ENCODE measurements at places on chromosomes 7 and 10.
A peak's percentile ranks its signal among the peaks of the same experiment; 100 is the strongest.

DNA sequence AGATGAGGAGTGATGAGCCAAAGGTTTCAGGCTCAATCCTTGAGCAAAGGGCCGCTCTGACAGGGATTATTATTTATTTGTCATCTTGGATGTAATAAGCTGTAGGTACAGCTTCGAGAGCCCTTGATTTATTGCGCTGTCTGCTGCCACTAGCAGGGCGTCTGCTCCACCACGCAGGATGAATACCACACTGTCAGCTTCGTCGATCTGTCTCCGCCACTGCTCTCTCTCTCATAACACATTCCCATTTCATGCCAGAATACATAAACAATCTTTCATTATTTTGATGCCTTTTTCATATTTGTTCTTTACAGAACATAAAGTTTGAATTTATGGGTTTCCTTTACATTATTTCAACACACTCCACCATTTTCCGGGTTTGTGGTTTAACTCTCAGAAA, 276.6 kb downstream of the LRMDA start:
- DNase-seq: no peak

GRCh38 chr7:52455571-52455970, 579.9 kb upstream of the POM121L12 start:
- DNase-seq: no peak

DNA sequence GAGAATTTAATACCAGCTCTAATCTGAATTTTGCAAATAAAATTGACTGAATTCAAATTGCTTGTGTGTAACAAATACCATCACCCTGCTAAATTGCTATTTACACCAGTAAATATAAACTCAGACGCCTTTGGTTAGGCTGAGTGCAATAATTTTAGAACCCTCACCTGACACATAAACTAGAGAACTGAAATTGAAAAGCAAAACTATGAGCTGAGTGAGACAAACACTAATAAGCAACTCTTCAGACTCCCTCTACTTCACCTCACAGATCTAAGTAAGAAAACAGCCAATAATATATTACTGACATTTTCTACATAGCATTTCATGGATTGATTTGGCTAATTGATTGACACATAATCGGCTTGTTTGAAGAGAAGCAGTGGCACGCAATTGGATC, 621.2 kb downstream of the REEP3 start:
- no peak for DNase-seq

DNA sequence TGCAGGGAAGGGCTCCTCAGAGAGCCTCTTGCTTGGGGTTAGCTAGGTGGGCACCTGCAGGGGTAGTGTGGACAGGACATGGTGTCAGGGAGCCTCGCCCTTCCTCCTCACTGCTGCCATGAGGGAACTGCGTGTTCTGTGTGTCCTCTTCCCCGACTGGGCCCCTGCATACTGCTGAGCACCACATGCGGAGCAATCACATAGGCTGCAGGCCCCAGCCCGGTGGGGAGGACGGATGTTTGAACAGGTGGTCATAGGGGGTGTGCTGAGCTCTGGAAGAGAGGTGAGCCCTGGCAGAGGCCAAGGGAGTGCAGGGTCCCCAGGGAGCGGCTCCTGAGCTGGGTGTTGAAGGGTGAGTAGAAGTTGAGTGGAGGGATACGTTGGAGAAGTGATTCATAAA, 48.3 kb upstream of the ZMIZ2 start:
- DNase-seq: no peak

- DNase-seq: no peak
These were observed 243.7 kb upstream of the BMPER start for GRCh38 chr7:33661430-33662160.

GRCh38 chr7:115087437-115087836, 165.5 kb downstream of the MDFIC start:
- peak; percentile 29 for DNase-seq

GRCh38 chr10:67602268-67602950, 93.6 kb downstream of the CTNNA3 start:
- peak; percentile 82 for DNase-seq

DNA sequence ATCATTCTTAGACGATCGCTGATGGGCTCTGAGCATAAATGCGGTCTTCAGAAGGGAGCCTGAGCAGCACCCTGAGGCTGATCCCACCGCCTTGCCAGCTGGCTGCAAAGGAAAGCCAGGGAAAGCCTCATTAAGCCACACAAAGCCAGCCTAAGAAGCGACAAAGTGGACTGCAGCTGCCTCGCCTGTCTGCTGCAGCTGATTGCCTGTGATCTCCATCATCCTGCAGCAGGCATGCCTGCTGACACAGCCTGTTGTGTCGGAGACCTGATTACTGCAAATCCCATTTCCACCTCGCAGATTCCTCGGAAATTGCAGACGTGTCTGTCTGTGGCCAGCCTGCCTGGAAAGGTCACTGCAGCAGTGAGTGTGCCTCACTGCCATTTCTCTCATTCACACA, 1087.0 kb upstream of the AUTS2 start:
- DNase-seq: no peak

DNA sequence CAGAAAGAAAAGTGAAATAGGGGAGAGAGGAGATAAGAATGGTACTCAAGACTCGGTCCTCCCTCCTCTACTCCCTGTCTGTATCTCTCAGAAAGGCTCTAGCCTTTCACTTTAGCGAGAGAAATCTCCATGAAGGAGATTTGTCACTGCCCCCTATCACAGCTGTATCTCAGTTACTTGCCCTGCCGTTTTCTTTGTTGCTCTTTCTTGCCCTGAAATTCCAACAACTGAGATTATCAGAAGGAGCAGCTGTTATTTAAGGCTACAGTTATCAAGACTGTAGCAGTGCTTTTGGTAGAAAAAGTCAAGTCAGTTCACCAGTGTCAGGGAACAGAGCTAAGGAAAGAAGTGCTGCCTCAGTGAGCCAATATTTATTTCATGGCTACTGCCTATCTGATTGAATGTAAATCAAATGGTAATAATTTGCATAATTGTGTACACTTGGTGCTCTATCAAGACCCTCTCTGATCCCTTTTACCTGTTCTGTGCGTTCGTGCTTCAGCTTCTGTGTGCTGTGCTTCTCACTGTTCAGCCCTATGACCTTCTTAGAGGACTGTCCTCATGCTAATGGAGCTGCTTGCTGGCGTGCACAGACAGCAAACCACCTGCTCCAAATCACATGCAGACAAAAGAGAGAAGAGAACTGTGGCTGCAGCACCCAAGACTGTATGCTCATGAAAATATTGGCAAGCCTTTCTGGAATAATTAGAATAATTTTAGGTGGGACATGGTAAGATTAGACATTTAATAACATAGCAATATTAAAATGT, 180.2 kb upstream of the FAM3C start:
- no peak for DNase-seq

DNA sequence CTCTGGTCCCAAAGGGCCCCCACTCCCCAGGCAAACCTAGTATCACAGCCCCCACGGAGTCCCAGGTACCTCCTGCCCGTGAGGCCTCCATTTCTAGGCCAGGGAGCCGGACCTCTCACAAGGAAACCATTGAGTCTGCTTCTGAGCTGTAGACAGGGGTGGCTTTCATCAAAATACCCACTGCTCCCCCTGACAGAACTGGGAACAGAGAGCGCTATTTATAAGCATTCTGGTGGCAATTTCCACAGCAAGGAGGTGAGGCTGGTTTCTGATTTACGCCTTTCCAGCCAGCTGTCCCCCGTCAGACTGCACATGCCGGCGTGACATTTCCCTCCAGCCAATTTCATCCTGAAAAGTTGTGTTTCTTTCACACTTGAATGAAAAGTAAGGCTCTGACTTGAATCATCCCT, 407.5 kb upstream of the PRKCQ start:
- DNase-seq: no peak

DNA sequence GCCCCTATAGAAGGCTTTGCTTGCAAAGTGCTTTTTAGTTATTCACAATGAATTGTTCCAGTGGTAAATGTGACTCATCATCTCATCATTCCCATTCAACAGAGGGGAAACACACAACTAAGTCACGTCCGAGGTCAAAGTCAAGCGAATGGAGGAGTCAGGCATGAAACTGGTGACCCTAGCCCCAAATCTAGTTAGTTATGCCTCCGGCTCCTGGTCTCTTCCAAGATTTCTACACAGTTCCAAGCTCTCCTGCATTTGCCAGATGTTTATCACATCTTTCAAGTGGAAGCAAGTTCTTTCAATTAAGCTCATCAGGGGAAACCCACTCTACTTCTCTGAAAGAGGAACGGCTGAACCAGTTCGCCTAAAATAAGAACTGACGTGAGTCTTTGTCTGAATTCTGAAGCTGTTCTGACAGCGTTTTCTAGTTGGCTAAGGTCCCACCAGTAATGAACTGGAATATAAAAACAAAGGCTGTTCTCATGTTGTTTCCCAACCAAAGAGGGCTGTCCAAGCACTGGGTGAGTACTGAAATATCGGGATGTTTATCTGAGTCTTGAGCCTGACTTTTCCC, 140.9 kb upstream of the NRBF2 start:
- no peak for DNase-seq

GRCh38 chr10:23499372-23500132, 60.7 kb downstream of the OTUD1 start:
- DNase-seq: no peak

DNA sequence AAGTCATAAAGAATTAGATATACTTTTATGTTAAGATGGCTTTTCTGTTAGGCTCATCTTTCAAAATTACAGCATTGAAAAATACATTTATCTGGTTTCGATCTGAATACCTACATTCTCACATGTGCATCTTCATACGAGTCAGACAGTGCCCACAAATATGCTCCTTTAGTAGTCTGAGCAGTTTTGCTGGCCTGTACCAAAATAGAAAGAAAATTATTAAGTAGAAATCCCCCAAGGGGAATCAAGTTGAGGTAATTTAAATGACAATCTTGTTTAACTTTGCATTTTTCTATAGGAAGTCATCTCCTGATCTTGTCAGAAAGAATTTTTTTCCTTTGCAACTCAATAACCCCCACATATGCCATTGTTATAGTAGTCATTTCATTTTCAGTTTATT, 287.4 kb upstream of the SEMA3D start:
- DNase-seq: peak; percentile 28

DNA sequence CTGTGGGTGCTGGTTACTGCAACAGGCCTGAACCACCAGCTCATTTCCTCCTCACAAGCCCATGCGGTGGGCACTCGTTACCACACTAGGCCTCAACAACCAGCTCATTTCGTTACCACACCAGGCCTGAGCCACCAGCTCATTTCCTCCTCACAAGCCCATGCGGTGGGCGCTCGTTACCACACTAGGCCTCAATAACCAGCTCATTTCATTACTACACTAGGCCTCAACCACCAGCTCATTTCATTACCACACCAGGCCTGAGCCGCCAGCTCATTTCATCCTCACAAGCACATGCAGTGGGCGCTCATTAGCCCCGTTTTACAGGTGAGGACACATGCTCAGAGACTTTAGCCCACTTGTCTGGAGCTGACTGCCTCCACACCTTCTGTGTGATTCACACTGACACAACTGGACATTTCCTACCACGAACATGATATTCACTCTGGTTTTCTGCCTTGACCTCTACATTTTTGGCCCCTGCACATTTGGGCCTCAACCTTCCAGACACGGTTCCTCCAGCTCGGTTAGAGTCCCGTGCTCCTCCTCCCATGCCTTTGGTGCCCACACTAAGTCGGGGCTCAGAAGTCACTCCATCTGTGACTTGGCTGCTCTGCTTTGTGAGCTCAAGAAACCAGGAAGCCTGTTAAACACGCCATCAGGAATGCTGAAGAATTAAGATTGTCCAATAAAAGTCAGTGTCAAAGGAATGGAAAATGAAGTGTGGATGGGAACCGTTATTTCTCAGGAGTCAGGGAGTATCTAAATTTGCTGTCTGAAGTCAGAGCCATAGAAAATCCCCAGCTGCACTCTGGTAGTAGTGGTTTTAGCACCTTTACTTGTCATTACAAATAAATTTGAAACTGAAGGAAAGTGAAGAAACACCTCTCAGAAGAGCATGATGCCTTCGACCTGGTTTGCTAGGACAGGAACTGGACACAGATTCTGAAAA, 55.8 kb upstream of the LANCL2 start:
- no peak for DNase-seq

GRCh38 chr7:80412842-80413241, 99.0 kb downstream of the GNAT3 start:
- peak; percentile 34 for DNase-seq

GRCh38 chr7:63012633-63013183, 985.9 kb upstream of the ZNF722 start:
- no peak for DNase-seq

DNA sequence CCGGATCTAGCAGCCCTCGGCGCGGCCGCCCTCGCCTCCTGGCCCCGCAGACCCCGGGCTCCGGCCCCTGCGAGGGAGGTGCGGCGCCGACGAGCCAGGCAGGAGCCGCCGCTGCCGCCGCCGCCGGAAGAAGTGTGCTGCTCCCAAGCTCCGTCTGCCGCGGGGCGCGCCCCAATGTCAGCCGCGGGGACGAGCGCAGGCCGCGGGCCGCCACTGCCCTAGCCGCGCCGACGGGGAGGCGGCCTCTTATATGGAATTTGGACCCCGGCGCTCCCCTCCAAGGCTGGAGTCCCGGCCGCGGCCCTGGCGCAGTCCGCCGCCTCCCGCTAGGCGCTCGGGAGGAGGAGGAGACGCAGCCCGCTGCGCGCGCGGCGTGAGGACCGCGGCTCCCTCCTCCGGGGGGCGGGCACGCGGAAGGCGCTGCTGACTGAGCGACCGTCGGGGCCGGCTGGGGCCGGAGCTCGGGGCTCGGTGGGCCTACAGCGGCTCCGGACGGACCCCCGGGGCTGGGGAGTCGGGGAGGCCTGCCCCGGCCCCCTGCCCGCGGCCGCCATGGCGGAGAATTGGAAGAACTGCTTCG, at the start of gene TRIM8:
Gene TRIM8, plus strand, starts transcription at position 414 of the 580 bp plus-strand sequence. Its CDS starts 139 bp downstream, at position 553.
- DNase-seq: no peak

GRCh38 chr10:49656845-49657493, 22.5 kb upstream of the C10orf53 start:
- DNase-seq: no peak

DNA sequence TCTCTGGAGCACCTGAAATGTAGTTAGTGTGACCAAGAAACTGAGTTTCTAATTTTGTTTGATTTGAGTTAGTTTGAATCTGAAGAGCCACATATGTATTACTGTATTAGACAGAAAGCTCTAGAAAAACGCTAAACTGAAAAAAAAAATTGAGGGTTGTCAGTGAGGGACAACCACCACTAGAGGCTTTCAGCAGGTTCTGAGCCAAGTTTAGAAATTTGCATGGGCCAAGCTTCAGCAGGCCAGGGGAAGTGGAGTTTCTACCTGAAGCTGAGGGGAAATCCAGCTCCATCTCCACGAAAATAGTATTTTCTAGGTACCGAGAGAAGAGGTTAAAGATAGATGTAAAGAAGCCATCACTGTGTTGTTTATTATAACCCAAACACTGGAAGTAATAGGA, 77.9 kb upstream of the PLXNA4 start:
- DNase-seq: no peak

GRCh38 chr7:102926783-102927140, 14.0 kb downstream of the LRRC17 start:
- DNase-seq: no peak

Data from AG04449 (cell line).